GM12878 (cell line): ENCODE measurements at places on chromosomes 1 and 21.

DNA sequence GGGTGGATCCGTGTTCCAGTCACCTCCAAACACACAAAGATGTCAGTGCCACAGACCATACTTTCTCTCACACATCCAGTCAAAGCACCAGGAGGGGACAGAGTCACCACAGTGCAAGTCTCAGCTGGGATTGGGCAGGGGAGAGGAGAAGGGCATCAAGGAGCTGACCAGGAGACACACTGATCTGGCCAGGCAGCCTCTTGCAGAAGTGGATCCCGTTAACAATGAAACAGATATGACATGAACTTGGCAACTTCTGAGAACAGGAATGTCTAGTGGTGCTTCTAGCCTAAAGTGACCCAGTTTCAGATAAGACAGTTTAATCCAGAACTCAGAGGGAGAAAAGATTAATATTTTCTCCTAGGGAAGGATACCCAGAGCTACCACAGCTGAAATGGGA is 71.0 kb downstream of the HIVEP3 start:
- no peak for DNase-seq

DNA sequence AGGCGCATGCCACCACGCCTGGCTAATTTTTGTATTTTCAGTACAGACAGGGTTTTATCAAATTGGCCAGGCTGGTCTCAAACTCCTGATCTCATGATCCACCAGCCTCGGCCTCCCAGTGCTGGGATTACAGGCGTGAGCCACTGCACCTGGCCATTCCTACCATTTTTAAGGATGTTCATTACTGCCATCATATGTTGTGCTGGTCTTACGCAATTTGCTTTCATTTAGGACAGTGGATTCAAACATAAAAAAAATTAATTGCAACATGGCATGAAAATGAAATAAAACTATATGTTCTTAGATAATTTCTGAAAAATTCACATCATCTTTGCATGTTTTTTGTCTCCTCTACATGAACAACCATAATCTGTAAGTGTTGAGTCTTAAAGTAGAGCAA is 527.7 kb downstream of the LTN1 start:
- DNase-seq: no peak

GRCh38 chr1:116842654-116843053 is 67.1 kb upstream of the PTGFRN start:
- DNase-seq: no peak

DNA sequence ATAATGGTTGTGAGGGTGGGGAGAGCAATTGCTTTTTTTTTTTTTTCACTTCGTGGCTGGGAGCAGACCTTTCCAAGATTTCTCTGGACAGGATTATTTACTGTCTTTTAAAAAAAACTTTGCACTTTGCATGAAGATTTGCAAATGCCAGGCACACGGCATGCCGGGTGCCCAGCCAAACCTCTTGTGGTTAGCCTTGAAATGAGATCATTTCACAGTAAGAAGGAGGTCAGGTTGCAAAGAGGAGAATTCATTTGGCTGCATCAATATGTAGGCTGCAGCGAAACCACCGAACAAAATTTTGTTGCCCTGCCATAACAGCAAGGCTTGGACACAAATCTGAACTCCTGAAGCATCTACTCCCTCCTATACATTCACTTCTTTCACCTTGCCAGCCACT is 36.5 kb upstream of the KCND3 start:
- no peak for DNase-seq

DNA sequence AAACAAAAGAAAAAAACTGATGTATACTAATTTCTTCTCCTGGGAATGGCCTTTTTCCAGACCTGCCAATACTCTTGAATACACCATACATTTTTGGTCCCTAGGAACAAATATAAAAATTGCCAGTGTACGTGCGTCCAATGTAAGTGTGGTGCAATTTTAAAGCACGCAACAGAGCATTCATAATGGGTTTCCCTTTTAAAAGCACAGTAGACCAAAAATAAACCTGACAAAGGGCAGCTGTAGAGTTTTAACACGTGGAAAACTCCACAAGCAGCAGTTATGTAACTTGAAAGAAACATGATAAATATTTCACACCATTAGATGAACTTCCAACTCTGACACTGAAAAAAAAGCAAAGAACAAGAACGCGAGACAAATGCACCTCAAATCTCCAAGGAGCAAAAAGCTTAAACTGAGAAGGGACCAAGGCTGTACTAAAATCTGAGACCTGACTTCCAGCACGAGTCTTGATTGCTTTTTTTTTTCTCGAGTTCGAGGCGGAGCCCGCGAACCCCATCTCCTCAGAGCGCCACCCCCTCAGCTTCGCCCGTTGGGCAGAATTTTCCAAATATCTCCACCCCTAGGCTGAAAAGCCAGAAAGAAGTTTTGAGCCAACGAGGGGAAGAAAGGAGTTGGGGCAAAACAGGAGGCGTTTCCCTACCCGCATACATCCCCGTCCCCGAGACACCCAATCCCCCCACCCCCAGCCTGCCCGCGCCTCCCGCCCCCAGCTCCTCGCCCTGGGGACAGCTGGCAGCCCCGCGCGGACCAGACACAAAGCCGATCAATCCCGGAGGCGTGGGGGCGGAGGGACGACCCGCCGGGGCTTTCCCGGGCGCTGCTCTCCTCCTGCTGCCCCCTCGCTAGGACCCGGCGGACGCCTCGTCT is at the start of gene JAM2:
JAM2 (plus strand) TSS at position 599 of the 891 bp plus-strand sequence. CDS start 564 bp downstream, outside the sequence.
- peak; percentile 17 for DNase-seq
